ENCODE measurements at places on chromosomes 6 and 20.

DNA sequence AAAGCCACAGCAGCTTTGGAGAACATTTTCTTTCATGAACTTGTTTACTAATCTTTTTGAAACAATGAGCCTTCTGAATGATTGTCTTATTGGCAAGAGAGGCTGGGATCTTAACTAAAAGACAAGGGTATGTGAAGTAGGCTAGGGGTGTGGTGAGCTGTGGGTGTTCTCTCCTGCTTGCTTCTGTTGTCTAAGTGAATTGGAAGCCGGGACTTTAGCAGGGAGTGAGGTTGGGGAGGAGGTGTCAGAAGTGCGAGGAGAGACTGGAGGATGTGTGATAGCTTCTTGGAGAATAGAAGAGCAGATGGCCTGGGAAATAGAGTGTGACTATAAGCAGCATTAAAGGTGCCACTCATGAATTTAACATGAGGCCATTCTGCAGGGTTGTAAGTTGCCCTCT, 562.8 kb downstream of the UTRN start:
- no peak for DNase-seq

- DNase-seq = peak; percentile 67
Observed at GRCh38 chr6:75563032-75563431, 38.6 kb upstream of the SENP6 start.

GRCh38 chr6:23031986-23032385, 462.6 kb downstream of the HDGFL1 start:
- DNase-seq = no peak

DNA sequence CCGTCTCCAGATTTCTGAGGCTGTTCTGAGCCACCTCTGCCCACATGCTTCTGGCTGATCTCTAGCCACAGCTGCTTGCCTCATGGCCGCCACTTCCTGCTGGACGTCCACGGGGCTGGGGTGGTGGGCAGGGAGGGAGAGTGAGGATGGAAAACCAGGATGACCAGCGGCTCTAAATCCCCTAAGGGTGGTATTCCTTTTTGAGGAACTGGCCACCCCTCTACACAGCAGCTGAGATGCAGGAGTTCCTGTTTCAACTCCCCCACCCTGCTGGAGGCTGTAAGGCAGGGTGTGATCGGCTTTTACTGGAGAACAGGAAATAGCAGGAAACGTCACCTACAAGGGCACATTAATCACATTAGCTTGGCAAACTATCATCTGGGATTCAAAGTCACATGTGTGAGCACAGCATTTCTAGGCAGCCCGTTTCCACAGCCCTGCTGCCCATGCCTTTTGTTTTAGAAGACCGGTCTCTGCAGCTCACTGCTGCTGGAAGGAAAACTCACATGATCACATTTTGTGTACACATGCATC, 181.6 kb upstream of the ECI2 start:
- DNase-seq = no peak

GRCh38 chr6:143196525-143197225, 136.0 kb downstream of the AIG1 start:
- no peak for DNase-seq

DNA sequence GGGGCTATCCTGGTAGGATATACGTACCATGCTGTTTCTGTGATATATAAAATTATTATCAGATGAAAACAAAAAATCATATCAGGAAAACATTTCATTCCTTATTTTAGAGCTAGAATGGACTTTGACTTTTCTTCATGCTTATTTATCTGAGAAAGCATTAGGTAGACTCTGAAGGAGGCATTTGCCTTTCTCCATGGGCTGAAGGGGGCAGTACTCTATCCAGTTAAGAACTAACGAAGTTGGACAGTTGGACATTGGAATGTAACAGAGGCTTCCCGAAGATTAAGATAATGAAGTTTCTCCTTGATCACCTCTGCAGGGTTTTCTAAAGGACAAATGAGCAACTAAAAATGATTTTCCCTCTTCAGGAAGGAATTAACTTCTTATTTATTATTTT, 233.9 kb downstream of the SAMD5 start:
- DNase-seq = no peak

DNA sequence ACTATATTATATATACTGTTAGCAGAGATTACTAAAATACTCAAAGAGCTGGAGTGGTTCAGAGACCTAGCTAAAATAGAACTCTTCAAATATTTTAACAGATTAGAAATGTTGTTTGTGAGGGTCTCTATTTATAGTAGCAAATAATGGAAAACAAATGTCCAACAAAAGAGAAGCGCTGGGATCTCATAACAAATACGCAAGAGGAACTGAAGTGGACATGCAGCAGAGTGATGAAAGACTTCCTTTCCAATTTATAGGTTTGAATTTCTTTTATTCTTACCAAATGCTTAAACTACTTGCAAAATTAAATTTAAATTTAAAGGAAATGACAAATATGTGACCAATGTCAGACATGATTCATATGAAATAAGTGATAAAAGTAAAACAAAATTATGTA, 49.9 kb downstream of the PIGU start:
- DNase-seq = no peak

DNA sequence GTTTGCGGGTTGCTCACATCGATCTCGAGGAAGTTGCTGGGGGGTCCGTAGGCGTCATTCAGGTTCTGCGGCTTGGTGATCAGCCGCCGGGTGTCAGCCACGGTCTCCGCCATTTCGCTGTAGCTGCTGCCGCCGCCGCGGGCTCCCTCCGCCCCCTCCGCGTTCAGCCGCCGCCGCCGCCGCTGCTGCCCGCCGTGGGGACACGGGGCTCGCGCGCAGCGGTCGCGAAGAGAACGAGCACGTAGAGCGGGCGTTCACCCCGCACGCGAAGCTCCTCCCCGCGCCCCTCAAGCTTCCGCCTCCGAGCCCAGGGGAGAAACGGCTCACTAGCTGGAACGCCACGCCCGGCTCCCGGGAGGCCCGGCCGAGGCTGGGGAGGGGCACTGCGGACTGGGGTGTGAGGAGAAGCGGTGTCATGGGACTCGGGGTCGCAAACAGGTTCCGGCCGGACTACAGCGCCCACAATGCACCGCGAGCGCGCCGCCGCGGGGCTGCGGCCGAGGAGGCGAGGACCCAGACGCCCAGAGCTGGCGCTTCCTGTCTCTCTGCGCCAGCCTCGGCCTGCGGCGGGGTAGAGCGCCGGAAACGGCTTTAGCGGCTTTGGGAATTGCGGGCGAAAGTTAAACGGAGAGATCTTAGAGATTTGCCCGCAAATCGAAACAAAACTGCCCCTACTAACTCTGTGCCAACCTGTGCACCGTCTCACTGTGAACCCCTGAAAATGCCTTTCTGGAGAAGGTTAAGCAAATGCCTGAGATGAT, at the start of gene SNX3:
TSS of gene SNX3 (minus strand) at position 232 of the 761 bp plus-strand sequence. CDS start at position 113, 119 bp downstream.
- peak; percentile 98 for DNase-seq

- DNase-seq = peak; percentile 20
Observed at GRCh38 chr20:3698591-3699001, 13.8 kb downstream of the SIGLEC1 start.

- DNase-seq = no peak
Observed at GRCh38 chr20:11469795-11470435, 447.8 kb upstream of the BTBD3 start.

- no peak for DNase-seq
Observed at GRCh38 chr20:50296450-50297375, 106.1 kb downstream of the CEBPB start.

GRCh38 chr20:58173930-58174707, 54.3 kb downstream of the ANKRD60 start:
- no peak for DNase-seq

- DNase-seq = no peak
Observed at GRCh38 chr6:167647306-167647705, 179.4 kb upstream of the AFDN start.

DNA sequence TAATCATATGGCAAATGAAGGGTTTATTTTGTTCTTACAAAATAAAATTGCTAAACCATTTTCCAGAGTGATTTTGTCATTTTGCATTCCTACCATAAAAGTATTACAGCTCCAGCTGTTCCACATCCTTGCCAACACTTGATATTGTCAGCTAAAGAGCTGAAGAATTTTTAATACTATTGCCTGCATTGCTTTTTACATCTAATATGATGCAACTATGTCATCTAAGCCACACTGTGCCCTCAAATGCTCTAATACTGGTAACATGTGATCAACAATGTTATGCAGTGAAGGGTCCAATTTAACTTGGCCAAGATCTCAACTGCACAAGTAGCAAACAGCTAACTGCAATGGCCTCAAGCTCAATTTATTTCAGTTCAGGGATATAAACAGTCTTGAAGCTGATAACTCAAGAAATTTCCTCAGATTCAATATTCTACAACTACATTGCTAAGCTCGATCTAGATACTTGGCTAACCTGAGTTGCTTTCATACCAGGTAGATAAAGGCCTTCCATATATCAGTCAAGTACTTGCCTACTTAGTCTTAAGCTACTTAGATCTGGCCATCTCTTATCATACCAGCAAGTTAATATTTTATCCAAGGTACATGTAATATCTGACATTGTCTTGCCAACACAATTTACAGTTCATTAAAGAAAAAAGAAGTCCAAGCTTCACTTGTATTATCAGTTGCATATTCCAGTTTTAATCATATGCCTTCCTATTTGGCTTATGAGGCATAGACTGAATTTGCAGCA, 17.0 kb downstream of the AKIRIN2 start:
- DNase-seq = no peak

- no peak for DNase-seq
Observed at GRCh38 chr6:2193931-2194330, 51.5 kb downstream of the GMDS start.

DNA sequence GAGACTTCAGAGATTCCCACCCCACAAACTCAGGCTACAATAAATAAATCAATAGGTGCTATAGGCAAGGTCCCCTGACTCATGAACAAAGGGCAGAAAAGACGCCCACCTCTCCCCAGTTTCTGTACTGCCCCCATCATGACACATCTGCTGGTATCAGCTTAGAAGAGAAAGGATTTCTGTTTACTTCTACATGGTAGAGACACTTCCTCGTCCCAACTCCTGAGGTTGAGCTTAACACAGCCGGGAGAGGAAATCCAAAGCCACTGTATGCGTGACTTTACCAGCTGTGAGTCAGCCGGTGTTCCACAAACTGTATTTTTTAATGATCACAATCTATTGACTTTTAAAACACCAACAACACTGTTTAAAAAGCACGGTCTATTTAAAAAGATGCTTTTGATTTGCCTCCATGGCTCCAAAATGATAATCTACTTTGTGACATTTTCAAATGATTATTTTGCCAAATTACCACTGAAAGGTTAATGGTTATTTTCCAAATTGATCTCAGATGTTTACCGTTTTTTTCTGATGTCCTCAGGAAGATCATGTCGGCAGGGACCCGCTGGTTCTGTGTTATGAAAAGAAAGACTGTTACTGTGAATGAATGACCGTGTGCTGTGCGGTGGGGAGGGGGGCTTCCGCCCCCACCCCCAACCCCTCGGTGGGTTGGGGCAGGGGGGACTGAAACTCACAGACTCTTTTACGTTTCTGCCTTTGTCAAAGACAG, 72.5 kb downstream of the ATP9A start:
- no peak for DNase-seq

DNA sequence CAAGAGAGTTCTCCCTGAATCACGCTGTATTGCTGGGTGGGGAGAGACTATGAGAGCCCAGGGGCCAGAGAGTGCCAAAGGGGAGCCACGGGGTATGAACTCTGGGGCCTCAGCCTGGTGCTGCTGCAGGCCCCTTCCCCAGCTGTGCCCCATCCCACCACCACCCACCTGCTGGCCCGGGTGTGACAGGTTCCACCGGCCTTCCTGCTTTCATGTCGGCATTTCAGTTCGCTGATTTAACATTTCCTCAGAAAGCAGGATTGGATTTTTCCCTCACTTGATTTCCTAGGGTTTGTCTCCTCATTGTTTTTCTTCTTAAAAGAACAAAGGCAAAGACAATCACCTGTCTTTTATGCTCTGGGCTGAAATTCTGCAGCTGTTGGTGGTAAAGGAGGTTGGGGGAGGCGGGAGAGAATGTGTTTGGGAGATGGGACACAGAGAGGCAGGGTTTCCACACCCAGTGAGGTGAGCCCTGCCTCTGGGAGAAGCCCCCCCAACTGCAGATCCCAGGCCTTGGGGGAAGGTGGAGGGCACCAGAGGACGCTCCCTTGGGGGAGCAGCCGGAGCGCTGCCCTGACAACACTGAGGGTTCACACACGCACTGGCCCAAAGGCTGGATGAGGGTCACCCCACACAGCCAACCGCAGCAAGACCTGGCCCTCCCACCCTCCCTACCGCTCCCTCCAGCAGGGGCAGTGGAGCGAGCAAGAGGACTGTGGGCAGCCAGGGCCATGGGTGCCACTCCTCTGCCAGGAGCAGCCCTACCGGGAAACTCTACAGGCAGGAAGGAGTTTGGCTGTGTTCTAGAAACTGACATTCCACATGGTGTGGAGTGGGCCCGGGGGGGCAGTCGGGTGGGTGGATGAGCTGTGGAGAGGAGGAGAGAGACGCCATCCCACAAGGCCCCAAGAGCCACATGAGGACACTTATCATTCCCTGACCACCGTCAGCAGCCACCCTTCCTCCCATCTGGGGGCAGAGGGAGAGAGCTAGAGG, 10.5 kb upstream of the MLN start:
- no peak for DNase-seq

GRCh38 chr6:118334634-118335033, 213.5 kb upstream of the PLN start:
- DNase-seq = no peak

GRCh38 chr20:49276961-49277785, 684 bp downstream of the ZNFX1 start:
- no peak for DNase-seq

DNA sequence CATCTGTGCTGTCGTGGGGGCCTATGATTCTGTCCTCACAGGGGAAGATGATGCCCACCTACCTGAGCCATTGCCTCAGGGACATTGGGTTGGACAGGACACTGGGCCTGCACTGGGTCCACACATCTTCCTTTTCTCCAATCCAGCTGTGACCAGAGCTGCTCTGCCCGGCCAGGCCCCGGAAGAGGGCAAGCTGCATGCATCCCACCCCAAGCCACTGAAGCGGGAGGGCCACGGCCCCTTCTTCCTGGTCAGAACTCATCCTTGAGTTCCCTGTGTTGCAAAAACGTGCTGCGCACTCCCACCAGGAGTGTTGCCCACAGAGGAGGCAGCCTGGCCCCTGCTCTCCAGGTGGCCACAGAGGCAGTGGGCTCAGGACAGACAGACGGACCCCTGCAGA, 38.2 kb downstream of the SPDEF start:
- no peak for DNase-seq

- no peak for DNase-seq
Observed at GRCh38 chr6:34839666-34840352, 47.9 kb downstream of the BLTP3A start.

- no peak for DNase-seq
Observed at GRCh38 chr6:3654898-3655297, 96.6 kb downstream of the PXDC1 start.

DNA sequence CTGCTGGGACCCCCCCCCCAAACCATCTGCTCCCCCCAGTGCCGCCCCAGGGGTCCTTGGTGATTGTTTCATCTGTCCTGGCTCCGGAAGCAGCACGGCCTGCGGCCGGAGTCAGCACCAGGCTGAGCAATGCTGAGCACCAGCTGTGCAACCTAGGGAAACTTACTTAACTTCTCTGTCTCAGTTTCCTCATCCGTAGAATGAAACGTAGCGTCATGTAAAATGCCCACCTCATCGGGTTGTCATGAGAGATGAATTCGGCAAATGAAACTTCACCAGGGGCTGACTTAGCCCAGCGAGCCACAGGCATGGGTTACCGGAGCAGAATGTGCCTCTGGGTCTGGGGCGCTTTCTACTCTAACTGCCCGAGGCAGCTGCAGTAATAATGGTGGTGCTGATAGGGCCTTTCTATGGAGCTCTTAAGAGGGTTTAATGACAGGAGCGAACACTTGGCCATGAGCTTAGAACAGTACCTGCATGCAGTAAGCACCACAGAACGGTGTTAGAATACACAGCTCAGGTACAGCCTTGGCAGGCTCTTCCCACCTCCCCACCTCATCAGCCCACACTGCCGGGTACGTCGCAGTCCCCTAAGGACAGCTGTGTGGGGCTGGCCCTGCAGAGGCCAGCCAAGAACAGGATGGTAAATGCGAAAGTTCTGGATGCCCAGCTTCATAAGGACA, 1.7 kb downstream of the THBS2 start:
- peak; percentile 57 for DNase-seq

Data from H9 (cell line).